ENCODE measurements at places on chromosomes 11 and 22. TPM values are rescaled to one million over a fixed set of nuclear protein-coding genes. Genes with fewer than 3 reads are reported as not detected.

The TIGD3 gene
- total RNA-seq = 4.4 TPM

The OR51L1 gene
- not detected for total RNA-seq

The SLCO2B1 gene
- 9.0 TPM for total RNA-seq

The SLC5A4 gene
- 0.32 TPM for total RNA-seq

The BSX gene
- not detected for total RNA-seq

The ZNF215 gene
- 2.8 TPM for total RNA-seq

The ZNF214 gene
- total RNA-seq = 3.2 TPM
